ENCODE measurements at places on chromosomes 12 and 14.
A peak's percentile ranks its signal among the peaks of the same experiment; 100 is the strongest.

DNA sequence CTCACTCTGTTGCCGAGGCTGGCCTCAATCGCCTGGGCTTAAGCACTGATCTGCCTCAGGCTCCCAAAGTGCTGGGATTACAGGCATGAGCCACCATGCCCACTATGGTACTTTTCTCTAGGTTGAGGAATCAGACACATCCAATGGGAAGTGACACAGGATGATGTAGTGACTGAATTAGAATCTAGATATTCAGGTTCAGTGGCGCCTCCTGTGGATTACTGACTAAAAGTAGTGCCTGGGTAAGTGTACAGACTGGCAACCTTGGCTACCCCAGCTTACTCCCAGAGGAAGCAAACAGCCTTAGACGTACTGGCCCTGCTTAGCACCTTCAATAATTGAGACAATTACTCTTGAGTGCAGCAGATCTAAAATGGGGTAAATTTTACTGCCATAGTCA is 22.8 kb downstream of the GALNT8 start:
- DNase-seq = no peak

DNA sequence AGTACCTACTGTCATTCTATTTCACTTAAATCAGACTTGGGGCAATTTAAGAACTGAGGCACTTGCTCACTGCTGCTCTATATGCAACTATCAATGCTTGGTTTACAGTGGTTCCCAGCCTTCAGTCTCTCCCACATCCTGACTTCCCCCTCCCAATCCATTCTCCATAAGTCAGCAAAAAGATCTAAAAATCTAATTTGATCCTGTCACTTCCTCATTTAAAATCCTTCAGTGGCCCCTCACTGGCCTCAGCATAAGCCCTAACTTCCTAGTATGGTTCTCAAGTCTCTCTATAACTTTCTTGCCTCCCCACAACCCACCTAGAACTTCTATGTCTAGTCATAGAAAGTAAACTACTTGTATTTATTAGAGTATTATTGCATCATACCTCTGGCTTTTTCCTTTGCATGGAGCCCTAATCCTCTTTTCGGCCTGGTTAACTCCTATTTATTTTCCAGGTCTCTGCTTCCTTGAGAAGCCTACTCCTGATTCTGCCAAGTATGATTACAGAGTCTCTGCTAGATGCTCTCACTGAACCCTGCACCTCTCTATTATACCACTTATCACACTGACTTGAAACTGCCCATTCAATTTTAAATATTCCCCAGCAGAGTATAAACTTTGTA is 130.6 kb downstream of the RALGAPA1 start:
- DNase-seq = no peak

GRCh38 chr14:74401504-74402241 is 24.3 kb downstream of the SYNDIG1L start:
- DNase-seq = peak; percentile 83

DNA sequence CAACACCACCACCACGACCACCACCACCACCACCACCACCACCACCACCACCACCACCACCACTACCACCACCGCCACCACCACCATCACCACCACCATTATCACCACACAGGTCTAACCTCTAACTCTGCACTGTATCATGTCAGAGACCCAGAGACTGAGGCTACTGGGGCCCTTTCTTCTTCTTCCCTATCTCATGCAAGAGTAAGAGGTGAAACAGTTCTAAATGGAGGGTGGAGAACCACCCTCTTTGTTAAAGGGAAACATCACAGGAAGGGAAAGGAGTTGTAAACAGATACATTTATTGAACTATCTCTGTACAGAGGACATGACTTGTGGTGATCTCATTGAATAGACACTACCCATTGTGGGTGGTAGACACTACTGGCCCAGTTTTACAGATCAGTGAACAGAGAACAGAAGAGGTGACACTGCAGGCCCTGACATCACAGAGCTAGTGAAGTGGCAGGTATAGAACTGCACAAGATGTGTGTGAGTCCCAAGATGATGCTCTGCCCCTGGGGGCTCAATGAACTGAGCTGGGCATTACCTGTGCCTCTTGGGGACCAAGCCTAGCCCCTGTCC is 91.6 kb downstream of the FOXN3 start:
- no peak for DNase-seq

- DNase-seq = no peak
These were observed 103.1 kb downstream of the RFLNA start for GRCh38 chr12:124397807-124398577.

DNA sequence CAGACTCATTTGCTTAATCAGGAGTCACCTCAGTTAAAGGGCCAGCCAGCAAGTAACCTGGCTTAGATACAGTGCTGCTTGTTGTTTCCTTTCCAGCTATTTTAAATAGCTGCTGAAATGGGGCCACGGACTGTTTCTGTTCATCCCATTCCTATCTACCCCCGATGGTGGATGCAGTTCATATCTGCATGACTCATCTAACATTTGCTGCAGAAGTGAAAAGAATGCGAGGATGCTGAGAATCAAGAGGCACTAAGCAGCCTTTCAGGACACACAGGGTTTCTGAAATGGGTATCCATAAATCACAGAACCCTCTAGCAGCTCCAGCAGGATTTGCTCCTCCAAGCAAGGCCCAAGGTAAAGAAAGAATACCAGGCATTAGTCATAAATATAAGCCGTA is 60.2 kb upstream of the RTRAF start:
- no peak for DNase-seq

GRCh38 chr12:94863321-94864035 is 140.0 kb downstream of the NDUFA12 start:
- DNase-seq = no peak

- DNase-seq = no peak
These were observed 50.7 kb downstream of the ACSM4 start for GRCh38 chr12:7354529-7354928.

DNA sequence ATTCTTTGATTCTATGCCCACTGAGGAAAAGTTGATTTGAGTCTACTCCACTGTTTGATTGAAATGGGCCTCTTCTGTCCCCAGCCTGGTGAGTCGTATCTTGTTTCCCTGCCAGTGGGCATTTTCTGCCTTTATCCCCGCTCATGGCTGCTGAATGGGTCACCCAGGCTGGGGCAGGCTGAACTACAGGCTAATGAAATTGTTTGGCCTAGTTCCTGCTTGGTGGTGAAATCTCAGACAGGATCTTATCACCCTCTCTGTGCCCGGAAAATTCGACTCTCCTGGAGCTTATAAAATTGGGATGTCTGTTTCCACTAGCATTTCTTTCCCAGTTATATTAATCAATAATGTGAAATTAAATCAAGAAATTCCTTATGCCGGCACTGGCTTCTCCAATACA is 65.0 kb downstream of the CHST11 start:
- DNase-seq = no peak

GRCh38 chr14:34078117-34078743 is 127.4 kb upstream of the EGLN3 start:
- no peak for DNase-seq

DNA sequence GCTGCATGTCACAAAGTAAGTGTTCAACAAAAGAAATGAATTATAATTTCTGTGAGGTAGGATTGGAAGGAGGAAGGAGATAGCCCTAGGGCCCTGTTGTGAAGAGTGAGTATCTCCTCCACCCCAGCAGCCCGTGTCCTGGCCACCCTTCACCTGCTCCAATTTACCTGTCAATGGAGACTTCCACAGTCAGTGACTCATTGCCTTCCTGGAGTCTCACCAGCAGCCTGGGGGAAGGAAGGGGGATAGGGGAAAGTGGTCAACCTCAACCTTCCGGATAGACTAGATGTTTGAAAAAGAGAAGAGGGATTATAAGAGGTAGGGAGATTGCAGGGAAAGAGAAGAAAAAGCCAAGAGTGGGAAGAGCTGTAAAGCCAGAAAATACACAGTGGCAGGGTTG is 9.2 kb downstream of the STAT2 start:
- no peak for DNase-seq

DNA sequence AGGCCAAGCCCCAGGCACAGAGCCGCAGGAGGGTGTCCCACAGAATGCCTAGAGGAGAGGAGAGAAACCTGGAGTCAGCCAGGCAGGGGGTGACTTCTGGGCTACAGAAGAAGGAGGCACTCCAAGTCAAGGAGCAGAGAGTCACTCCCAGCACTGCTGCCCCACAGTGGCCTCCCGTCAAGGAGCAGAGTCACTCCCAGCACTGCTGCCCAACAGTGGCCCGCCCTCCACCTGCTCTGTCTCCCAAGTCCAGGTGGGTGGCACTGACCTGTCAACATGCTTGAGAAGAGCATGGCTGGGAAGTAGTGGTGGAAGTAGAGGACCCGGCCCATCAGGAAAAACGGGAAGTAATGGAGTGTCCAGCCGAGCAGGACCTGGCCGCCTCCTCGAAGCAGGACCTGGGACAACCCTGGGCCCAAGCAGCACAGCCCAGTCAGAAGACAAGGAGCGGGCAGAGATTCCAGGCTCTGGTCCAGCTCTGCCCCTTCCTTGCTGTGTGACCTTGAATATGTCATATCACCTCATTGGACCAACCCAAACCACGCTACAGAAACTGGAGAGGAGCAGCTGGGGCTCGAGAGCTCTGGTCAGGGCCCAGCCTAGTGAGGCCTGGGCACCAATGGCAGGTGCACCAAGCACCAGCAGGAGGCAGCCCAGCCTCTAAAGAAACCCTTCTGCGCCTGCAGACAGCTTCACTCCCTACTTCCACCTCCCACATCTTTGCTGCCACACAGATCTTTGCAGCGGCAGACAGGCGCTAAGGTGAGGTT is 7.6 kb upstream of the NGB start:
- no peak for DNase-seq

GRCh38 chr14:37061697-37062096 is 110.7 kb downstream of the SLC25A21 start:
- no peak for DNase-seq

DNA sequence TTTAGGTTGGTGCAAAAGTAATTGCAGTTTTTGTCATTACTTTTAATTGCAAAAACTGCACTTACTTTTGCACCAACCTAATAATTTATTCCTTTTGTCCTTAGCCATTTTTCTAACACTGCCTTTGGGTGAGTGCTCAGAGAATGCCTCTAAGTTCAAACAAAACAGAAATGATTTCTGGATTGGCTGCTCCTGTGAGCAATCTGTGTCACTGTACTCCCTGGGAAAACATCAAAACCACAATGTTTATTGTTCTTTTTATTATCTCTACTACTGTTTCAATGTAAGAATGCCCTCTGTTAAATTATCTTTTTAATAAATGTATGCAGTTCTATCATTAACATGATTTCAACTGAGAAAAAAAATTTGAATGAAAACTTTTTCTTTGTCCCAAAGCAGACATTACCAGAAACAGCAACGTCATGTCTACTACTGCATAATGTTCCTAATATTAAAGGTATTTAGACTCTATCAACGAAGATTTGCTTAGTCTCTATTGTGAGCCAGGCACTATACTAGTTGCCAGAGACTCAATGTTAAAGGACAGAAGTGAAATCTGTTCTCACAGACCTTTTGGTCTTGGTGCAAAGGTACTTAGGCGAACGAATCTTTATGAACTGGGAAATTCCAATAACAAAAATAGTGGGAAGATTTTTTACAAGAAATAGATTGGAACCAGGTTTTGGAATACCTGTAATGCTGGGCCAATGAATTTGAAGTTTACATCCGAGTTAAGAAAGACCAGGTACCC is 6.2 kb downstream of the SLC41A2 start:
- no peak for DNase-seq

GRCh38 chr12:1819050-1819449 is 1.3 kb upstream of the LRTM2 start:
- no peak for DNase-seq

- DNase-seq = no peak
These were observed 93.0 kb downstream of the SLC24A4 start for GRCh38 chr14:92415969-92416368.

DNA sequence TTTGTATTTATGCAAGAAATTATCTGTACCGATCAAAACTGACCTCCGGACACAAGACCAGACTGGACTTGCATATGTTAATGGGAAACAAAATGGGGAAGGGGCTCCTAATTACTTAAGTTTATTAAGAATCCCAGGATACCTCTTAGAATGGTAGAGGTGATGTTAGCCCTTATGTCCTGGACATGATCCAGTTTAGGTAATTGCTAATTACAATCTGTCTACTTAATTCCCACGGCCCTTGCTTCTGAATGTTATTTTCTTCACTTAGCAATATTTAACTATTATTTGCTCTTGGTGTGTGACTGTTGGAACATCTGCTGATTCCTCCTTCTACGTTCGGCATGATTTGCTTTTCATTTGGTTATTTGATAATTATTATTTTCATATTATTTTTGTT is 644.0 kb downstream of the DIO2 start:
- DNase-seq = no peak

GRCh38 chr12:7162691-7163114 is 26.8 kb upstream of the PEX5 start:
- no peak for DNase-seq

DNA sequence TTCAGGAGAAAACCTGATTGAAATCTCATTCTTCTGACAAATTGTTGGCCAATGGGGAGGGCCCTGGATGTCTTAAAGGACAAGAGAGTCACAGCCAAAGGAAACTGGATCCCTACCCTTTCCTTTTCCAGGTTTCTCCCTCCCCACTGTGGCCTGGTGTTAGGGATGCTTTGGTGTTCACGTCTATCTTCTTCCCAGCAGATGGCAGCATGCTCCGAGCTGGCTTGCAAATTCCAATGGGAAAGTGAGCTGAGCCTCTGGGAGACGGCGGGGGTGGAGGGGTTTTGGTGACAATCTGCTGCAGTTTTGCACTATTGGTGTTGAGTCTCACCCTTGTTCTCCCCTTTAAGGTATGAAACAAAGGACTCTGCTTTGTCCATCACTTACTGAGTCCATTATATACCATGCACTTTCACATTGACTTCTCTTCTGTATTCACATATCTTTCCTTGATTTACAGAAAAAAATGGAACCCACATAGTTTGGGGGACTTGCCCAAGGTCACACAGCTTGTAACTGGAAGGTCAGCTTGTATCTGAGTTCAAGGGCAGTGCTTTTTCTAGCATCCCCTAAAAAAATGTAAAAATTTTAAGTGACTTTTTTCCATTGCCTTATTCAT is 39.3 kb downstream of the CCDC177 start:
- DNase-seq = no peak

- DNase-seq = no peak
These were observed 131.3 kb upstream of the HIF1A start for GRCh38 chr14:61563880-61564617.

GRCh38 chr14:103230021-103230420 is 104.0 kb upstream of the EIF5 start:
- no peak for DNase-seq

GRCh38 chr12:26825459-26826016 is 7.5 kb downstream of the ITPR2 start:
- DNase-seq = no peak
